ENCODE measurements at places on chromosomes 2 and 18.

DNA sequence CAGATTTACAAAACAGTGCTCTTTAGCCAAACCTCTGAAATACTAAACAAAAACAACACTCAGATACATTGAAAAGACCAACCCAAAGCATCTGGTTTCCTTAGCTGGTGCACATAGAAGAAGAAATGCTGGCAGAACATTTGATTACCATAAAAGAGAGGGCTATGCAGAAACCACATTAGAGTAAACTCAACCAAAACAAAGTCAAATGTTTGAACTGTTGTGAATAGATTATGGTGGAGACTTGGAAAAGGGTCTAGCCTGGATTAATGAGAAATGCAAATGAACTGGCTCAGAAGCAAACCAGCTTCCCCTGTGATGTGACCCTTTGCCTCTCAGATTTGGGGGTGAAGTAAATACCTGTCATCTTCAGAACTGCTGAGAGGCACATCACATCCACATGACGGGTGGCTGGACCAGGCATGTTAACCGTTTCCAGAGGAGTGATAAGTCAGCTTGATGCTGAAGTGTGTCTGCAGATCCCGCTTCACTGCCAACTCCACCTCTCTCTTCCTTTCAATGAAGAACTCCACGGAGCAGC, 153.0 kb downstream of the NRP2 start:
- DNase-seq = no peak

- no peak for DNase-seq
Measured at GRCh38 chr2:64331849-64332699, 121.9 kb upstream of the LGALSL start.

GRCh38 chr18:10093445-10093844, 179.6 kb downstream of the VAPA start:
- DNase-seq = no peak

DNA sequence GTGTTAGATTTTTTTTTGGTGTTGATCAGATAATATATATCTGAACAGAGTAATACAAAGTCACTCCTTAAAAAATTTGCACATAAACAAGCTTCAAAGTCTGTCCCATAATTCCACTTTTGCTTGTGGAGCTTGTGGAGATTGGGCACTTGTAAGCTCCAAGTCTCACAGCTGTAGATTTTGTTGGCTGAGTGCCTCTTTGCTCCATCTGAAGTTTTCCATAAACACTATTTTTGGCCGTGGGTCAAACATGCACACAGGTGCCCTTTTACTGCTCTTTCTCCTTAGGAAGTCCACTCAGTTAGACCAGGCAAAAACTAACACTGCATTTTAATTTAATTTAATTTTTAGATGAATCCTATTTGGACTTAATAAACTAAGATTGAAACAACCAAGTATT, 3.6 kb upstream of the KCNJ13 start:
- DNase-seq = no peak

GRCh38 chr2:54499661-54500060, 43.5 kb downstream of the SPTBN1 start:
- DNase-seq = no peak

DNA sequence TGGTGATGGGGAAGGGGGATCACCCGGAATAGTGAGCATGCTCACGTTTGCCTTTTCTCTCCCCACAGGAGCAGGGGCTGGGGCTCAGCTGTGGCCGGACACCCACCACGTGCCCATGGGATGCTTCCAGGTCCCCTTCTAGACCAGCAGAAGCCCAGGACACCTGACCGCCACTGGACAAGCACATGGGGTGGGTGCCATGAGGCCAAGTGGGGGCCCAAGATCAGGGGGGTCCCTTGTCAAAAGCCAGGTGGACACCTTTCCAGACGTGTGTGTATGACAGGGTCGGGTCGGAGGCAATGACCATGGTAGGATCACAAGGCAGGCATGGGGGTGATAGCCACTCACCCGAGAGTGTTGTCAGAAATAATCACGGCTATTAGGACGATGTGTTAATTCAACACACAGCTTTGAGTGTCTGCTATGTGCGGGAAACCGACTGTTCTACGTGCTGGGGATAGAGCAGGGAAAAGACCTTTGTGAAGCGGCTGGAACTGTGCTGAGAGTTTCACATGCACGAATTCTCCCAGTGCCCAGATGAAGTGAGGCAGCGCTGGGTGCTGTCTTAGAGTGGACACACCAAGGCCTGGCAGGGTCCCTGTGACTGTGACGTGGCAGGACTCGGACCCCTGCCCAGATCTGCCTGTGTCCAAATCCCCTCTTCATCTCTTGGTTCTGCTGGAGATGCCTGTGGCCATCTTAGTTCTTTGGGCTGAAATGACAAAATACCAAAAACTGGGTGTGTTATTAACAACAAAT, 244.7 kb downstream of the NDUFA10 start:
- DNase-seq = no peak

GRCh38 chr2:118698564-118698963, 148.9 kb downstream of the EN1 start:
- DNase-seq = no peak

DNA sequence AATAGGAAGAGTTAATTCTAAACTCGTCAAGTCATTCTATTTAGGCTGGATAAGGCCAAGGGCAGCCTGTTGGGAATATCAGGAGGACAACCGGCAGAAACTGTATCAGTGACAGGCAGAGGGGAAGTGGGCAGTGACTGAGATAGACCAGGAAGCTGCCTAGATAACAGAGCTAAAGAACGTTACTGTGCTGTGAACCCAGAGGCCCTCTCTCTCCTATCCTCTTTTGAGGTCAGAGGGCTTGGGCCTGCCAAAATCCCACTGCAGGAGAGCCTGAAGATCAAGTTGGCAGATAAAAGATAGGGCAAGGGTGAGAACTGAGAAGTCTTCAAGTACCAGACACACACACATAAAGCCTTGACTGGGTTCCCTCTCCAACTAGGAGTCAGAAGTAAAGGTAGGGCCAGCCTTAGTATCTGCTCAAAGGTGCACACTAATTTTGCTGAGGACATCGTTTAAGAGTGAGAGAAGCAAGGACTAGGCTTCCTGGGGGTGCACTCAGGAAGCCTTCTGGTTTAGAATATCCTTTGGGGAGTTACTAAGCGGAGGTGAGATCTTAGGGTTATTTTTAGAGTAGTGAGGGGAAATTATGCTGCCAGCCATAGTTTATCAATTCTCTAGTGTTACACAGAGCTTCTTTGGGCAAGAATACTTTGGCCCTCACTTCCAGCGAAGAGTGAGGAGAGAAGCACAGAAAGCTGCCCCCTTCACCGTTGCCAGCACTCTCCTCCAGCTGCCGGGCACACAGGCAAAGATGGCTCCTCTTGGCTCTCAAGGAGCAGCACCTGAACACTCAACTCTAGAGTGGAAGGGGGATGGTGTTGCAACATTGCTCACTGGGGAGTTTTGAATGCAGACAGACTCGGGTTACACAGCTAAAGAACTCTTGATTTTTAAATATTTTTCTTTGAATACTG, 9.8 kb downstream of the CAVIN2 start:
- DNase-seq = no peak

DNA sequence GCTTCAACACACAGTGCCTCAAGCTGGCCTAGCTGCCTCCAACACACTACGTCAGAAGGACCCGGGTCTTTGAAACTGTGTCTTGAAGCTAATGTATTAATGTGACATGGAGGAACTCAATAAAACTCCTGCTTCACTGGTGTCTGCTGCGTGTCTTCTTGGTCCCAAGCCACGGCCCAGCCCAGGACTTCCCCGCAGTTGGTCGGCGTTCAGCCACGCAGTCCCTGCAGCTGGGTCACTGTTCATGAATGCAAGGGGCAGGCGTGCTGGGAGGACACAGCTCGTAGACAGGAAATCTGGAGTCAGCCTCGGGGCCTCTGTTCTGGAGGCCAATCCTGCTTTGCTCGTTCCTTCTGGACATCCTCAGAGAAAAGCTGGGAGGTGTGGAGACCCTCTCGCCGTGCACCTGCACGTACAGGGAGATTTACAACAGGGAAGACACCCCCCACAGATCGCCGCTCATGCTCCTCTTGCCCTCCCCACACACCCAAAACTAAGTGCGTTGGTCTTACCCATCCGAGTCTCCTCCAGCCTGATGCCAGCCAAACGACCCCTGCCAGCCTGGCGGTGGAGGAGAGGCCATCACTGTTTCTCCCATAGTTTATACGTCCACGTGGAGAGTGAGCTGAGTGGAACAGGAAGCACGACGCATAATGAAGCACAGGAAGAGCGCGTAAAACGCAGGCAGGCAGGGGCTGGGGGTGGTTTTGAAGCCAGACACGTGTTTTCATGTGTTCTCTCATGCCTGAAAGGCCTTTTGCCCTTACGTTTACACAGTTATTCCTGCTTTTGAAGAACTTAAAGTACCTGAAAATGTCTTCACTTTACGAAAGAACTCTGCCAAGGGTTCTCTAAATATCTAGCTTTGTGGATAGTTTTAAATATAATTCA, 39.7 kb downstream of the ADI1 start:
- DNase-seq = no peak

- DNase-seq = no peak
Measured at GRCh38 chr2:127165539-127165935, 54.6 kb downstream of the CYP27C1 start.

- DNase-seq = no peak
Measured at GRCh38 chr2:2647141-2647541, 316.1 kb upstream of the MYT1L start.

DNA sequence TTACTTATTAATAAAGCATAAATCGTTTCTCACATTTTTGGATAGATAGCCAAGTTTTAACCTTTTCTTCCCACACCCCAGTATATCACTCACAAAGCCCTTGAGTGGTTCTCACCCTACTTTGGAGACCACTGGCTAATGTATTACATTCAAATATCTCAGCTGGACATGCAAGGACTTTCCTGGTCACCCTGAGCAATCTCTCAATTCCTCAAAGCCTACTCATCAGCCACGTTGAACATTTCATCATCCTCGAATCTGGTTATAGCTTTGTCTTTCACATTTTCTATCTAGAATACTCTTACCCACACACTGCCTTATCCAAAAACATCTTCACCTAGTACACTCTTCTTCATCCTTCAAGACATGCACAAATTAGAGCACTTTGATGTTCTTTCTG, 71.1 kb upstream of the MAPRE2 start:
- no peak for DNase-seq

DNA sequence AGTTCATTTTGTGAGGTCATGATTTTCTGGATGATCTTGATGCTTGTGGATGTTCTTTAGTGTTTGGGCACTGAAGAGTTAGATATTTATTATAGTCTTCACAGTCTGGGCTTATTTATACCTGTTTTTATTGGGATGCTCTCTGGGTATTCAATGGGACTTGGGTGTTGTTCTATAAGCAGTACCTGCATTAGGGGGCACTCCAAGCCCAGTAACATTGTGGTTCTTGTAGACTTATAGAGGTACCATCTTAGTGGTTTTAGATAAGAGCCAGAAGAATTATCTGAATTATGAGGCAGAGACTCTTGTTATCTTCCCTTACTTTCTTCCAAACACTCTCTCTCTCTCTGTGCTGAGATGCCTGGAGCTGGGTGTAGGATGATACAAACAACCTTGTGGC, 470.0 kb downstream of the PIK3C3 start:
- DNase-seq = no peak

- no peak for DNase-seq
Measured at GRCh38 chr2:241637795-241638660, 535 bp downstream of the ATG4B start.

GRCh38 chr2:3447789-3448317, 68.4 kb downstream of the TRAPPC12 start:
- DNase-seq = no peak

GRCh38 chr2:238277695-238278094, 10.7 kb downstream of the PER2 start:
- DNase-seq = no peak

GRCh38 chr18:76522122-76522503, 27.1 kb upstream of the ZNF516 start:
- no peak for DNase-seq

GRCh38 chr2:233342301-233342700, 12.0 kb upstream of the DGKD start:
- no peak for DNase-seq

- DNase-seq = no peak
Measured at GRCh38 chr18:57445488-57446319, 10.5 kb downstream of the ONECUT2 start.

- no peak for DNase-seq
Measured at GRCh38 chr2:96181529-96181928, 27.1 kb downstream of the STARD7 start.

GRCh38 chr2:18284331-18284730, 276.1 kb downstream of the RDH14 start:
- DNase-seq = no peak

DNA sequence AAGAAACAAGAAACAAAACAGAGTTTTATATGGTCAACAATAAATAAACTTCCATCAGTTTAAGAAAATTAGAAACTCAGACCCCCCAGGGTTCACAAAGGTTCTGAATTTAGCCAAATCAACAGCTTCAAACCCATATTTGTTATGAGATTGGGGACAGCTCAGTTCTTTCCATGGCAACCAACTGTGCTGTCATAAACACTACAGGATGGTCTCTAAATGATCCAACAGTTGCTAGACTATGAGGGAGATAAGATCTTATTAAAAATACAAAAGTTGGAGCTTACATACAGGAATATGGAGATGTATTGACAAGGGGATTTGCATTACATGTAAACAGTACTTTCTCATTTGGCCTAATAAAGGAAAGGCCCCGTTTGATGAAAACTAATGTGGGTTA, 154.6 kb upstream of the CTAGE1 start:
- DNase-seq = no peak

DNA sequence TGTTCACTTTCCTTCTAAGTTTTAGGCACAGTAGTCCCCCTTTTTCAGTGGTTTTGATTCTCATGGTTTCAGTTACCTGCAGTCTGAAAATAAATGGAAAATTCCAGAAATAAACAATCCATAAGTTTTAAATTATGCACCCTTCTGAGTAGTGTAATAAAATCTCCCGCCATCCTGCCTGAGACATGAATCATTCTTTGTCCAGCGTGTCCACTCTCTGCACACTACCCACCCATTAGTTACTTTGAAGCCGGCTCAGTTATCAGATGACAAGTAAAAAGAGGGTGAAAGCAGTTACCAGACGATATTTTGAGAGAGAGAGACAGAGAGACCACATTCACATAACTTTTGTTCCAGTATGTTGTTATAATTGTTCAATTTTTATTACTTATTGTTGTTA, 400.5 kb downstream of the TMX3 start:
- DNase-seq = no peak
